ENCODE measurements at places on chromosomes 1 and 21.

GRCh38 chr21:25790122-25790877, 55.5 kb downstream of the GABPA start:
- no peak for DNase-seq

DNA sequence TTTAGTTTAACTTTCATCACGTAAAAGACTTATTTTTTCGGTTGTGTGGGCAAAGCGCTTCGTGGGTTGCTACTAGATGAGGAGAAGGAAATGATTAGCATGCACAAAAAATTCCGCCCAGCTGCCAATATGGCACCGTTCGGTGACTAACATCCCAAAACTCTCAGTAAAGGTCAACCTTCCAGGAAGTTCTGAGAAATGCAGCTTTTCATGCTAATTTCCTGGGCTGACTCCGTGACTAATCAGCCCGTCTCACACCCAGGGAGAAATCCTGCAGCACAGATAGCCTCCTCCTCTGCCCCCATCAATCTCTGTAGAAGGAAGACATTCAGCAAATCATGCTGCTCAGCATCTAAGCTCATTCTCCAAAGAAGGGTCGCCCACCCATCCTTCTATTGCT, 34.1 kb downstream of the TMCO4 start:
- no peak for DNase-seq

- DNase-seq, result no peak
Measured at GRCh38 chr1:53395671-53396215, 63.5 kb upstream of the DMRTB1 start.

DNA sequence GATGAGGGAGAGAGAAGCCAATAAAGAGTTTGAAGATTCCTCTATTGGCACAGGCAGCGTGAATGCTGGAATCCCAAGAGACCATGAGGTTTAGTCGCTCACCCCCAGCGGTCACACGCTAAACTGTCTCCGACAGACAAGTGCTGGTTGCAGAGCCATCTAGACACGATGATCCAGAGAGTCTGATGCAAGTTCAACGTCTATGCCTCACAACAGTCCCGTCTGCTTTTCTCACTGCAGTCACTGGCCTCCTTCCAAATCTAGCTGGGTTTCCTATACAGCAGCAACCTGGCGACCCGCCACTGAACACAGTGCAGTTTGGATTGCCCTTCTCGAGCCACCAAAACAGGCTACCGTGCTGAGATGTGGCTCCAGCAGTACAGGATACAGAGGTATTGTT, 98.6 kb upstream of the KRTAP19-8 start:
- no peak for DNase-seq

DNA sequence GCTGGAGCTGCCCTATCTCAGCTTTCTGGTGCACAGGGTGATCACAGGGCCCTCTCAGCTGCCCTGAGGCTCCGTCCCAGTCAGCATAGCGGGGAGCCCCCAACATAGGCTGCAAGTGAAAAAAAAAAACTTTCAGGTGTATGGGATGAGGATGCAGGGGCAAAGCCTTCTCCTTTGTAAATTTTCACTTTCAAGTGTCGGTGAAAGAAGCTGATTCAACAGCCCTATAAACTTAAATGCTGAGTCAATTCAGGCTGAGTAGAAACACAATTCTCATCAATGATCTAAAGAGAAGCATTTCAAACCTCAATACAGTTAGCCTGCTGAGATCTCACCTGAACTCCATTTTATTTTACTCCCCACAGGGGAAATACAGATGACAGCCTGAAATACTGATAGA, 171.2 kb downstream of the SEC16B start:
- DNase-seq, result no peak

DNA sequence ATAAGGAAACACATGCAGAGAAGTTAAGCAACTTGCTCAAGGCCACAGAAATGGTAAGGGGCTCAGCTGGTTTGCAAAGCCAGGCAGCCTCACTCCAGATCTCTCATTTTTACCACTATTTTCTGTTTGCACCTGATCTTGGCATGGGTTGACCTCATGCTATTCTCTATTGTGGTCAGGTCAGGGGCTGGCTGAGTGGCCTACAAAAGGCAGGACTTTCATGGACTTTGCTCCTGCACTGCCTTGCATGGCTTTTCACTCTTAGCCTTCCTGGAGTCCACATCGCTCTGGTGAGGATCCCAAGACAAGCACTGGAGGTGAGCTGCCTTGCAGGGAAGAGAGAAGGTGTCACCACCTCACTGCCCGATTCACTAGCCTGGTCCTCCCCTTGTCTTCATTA, 56.8 kb upstream of the CSF3R start:
- no peak for DNase-seq

- DNase-seq, result no peak
Measured at GRCh38 chr1:118300808-118301207, 115.8 kb upstream of the SPAG17 start.

Data from tibial nerve (tissue), 4 donors.